Right atrium auricular region (tissue), 2 donors: ENCODE measurements at places on chromosomes 16 and 17. TPM values are rescaled to one million over a fixed set of nuclear protein-coding genes. Genes with fewer than 3 reads are reported as not detected.

DNA sequence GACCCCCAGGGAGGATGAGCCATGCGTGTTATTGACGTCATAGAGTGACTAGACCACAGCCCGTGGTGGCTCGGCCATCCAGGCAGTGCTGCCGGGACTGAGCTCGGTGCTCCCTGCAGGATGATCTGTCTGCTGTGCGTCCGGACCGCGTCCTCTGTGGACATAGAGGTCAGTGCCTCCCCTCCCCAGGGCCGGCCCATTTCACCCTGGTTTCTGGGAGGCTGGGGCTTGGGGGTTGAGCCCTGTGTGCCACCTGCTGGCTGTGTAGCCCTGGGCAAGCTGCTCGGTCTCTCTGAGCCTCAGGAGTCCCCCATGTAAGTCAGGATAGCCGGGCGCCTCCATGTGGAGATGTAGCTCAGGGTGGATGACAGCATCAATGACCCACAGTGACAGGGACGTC lies 8.3 kb downstream of the TSC2 start:
- DNase-seq, result no peak
- H3K27me3 ChIP-seq, result no peaks in the 10 kb centered on the region
- H3K4me3 ChIP-seq, result no peak overlapping the region
- peaks cover 38% of the 10 kb centered on the region for H3K36me3 ChIP-seq
- H3K27ac ChIP-seq, result no peak overlapping the region
- H3K4me1 ChIP-seq, result no peaks in the 10 kb centered on the region

CCDC92B gene
- total RNA-seq, result not detected

- no peaks in the 10 kb centered on the region for H3K4me1 ChIP-seq
- H3K27ac ChIP-seq, result no peak overlapping the region
- no peaks in the 10 kb centered on the region for H3K36me3 ChIP-seq
- H3K27me3 ChIP-seq, result no peaks in the 10 kb centered on the region
- no peak for DNase-seq
- H3K4me3 ChIP-seq, result no peak overlapping the region
These were observed 148.2 kb upstream of the GOT2 start for GRCh38 chr16:58882292-58882691.

OR3A2 gene
- total RNA-seq, result not detected

SLFN12 gene
- 3.6 TPM for total RNA-seq
